ENCODE measurements at places on chromosomes 16 and 17.

DNA sequence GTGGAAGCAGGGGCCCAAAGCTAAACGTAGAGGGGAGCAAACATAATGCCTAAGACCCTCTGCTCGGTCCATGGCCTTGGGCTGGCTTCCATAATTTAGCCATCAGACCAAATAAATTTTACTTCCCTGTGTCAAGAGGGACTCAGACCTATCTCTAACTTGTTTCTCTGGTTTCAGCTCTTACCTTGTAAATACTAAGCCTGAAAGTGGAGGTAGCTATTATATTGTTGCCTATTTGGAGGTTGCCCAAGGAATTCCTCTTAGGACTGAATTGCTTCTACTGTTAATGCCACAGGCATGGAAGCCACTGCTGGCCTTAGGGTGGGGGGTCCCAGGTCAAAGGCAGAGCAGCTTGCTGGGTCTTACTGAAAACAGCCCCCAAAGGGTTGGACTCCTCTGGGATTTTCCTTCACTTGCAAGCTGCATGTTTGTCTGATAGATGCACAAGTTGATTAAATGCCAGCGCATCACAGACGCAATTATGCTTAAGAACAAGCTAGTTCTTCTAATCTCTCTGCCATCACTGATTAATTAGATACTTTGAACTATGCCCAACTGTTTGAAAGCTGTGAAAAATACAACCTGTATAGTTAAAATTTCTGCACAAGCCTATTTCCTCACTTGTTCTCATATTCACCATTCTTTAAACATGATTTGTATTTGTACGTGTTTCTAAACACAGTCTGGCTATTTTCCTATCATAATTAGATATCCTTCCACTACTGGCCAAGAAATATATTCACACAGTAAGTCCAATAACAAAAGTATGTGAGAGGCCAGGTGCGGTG lies 67.9 kb upstream of the HAS3 start:
- no peak for DNase-seq

GRCh38 chr16:54447576-54448440 lies 161.2 kb upstream of the IRX3 start:
- no peak for DNase-seq

GRCh38 chr17:82242698-82242976 lies 13.8 kb downstream of the SLC16A3 start:
- DNase-seq = no peak

- no peak for DNase-seq
Observed at GRCh38 chr16:11097094-11097786, 152.9 kb downstream of the CLEC16A start.

- no peak for DNase-seq
Observed at GRCh38 chr16:6722786-6723185, 609.9 kb upstream of the RBFOX1 start.

- no peak for DNase-seq
Observed at GRCh38 chr17:73066148-73066884, 26.2 kb downstream of the SLC39A11 start.

Data from pulmonary artery endothelial cell (primary cell).